ENCODE measurements at places on chromosomes 6 and 20.
A peak's percentile ranks its signal among the peaks of the same experiment; 100 is the strongest.

DNA sequence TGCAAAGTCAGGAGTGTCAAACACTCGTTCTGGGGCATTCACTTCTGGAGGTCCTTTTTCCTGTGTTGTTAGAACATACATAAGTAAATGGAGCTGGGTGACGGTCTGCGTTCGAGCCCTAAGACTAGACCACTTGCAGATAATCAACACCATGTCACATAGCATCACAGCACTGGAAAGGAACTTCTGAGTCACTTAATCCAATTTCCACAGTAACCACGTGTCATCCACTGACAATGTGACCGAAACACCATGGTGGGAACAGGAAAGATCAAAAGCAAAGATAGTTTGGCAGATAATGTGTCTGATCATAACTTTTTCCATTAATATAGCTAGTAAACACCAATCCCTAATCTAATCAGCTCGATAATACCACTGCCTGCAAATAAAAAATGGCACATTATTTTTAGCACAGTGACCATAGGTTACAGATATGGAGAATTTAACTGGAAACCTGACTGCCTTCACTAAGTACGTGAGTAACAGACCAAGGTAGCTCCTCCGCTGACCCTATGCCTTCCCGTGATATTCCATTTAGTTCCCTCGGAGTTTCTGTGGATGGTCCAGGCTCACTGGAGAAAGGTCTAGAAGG, 34.8 kb downstream of the WRNIP1 start:
- peak; percentile 7 for DNase-seq

DNA sequence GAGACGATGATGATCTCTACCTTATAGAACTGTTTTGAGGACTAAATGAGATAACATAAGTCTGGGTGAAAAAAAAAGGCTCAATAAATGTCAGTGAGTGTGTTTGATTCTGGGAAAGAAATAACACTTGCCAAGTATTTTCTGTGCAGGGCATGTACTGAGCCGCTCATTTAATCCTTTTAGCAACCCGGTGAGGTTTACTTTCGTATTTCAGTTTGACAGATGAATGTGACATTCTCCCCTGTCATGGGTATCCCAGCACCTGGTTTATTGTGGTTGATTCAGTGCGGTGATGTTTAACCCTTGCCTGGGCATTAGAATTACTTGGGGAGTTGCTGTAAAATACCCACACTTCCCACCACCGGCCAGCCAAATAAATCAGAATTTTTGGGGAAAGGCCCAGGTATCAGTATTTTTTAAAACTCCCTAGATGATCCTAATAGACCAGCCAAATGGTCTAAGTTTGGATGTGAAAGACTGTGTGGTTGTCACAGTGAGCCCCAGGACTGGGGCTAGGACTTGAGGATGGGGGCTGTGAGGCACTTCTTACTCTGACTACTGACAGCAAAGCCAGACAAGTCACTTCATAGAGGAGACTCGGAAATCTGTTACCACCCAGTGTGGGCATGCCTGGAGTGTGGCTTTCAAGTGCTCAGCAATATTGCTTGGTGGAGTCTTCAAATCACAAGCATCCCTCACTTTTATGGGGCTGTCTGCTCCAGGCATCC, 100.2 kb upstream of the KCNG1 start:
- DNase-seq = no peak

GRCh38 chr6:118768904-118769325, 117.5 kb upstream of the CEP85L start:
- peak; percentile 29 for DNase-seq

DNA sequence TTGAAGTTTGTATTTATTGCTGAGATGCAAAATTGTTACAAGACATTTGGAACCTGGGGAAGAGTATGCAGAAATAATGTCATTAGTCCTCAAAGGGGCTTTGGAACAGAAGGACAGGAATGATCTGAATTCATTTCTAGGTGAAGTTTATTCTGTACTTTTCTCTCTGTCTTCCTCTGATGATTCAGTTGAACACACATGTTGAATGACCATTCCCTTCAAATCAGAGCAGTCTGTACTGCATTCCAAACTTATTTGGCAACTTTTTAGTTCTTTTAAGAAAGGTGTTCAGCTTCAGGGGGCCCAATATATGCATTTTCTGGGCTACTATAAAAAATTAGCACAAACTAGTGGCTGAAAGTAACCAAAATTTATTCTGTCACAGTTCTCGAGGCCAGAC, 213.9 kb upstream of the LAMP5 start:
- DNase-seq = no peak

DNA sequence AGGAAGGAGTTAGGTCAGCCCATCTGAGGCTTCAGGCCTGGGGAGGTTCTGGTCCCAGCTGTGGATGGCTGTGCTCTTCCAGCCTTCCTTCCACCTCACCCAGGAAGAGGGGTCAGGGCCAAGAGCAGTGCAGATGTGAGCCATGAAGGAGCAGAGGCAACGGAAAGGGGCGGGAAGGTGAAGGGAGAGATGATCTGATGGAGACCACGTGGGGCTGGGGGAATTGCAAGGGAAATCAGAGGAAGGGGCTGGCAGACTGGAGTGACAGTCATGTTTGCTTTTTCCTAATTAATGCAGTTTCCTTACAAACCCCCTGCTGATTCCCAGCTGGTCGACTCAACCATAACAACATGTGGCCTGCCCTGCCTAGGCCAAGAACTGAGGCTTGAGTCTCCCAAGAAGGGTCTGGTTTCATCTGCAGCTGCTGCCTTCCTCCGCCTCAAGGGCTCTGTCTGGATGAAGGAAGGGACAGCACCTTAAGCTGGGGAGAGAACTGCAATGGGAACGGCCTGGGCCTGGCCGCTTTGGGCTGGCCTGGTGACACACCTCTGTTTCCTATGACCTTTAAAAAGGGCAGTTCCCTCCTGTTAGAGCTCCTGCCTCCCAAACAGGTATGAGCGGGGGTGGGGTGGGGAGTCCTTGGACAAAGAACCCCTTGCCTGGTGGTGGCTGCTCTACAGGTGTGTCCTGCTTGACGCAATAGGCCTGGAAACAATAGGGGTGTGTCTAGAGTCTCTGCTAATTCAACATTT, 7.8 kb upstream of the MRPS18A start:
- DNase-seq = no peak

GRCh38 chr6:125237764-125238163, 64.0 kb downstream of the HDDC2 start:
- no peak for DNase-seq

GRCh38 chr6:138863321-138863720, 67.4 kb downstream of the ECT2L start:
- no peak for DNase-seq

DNA sequence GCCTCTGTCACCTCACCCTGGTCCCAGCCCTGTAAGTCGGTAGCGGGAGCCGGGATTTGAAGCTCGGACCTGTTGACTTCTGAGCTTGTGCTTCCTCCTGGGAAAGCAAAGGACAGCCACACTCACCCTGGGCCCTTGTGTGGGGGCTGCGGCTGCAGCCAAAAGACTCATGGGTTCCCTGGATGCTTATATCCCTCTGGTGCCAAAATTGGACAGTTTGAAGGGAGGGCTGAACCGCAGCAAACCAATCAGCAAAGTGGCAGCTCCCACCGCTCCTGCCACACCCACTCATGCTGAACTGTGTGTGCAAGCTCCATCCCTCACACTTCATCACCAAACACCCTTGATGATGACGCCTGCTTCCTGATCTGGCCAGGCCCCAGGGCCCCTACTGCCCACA, 3.9 kb upstream of the CCN5 start:
- DNase-seq = no peak

GRCh38 chr6:93453956-93454355, 34.6 kb upstream of the EPHA7 start:
- DNase-seq = no peak

DNA sequence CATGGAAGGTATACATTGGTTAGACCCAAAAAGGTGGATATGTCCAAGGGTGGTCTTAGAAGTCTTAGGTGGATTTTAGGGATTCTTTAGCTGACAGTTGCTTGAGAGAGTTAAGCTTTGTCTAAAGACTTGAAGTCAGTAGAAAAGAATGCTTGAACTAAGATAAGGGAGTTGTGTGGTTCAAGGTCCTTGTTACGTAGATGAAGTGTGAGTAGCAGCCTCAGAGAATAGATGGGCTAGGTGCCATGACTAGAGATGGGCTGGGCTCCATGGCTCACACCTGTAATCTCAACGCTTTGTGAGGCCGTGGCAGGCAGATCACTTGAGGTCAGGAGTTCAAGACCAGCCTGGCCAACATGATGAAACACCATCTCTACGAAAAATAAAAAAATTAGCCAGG, 1.7 kb downstream of the SHLD1 start:
- DNase-seq = no peak

- DNase-seq = no peak
Measured at GRCh38 chr6:1519597-1519996, 90.1 kb upstream of the FOXC1 start.

DNA sequence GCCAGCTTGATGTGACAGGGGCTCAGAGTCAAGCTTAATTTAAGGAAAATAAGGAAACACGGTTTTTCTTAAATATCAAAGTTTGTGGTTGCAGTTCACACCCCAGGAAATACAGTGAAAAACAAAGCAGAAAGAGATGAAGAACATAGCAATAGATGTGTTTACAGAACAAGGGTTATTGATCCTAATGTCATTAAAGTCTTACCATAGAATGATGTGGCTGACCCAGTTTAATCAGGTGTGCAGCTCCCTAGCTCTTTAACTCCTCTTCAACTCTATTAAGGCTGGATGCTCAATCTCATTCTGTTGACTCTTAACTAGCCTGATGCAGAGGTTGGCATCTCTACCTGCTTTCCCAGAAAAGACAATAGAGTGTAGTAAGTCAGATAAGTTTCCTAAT, 7.5 kb upstream of the GTF3C6 start:
- no peak for DNase-seq

GRCh38 chr6:82178077-82178758, 69.3 kb downstream of the IBTK start:
- DNase-seq = no peak

GRCh38 chr6:157967486-157967885, 14.2 kb upstream of the SYNJ2 start:
- DNase-seq = no peak

GRCh38 chr6:34226731-34227586, 9.7 kb upstream of the HMGA1 start:
- DNase-seq = no peak

DNA sequence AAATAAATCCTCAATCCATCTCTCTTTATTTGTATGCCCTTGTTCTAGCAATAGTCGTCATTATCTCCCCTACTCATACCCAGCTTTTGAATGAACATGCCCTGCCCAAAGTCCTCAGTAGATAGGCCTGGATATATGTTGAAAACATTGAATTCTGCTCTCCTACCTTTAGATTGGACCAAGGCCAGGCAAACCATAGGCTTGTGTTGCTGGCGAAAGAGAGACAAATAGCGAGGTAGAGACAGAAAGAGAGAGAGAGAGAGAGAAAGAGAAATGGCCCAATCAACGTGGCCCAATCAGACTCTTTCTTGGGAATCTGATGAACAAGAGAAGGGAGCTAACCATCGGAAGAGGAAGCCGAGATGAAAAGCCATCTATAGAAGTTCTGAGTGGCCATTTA, 45.2 kb downstream of the NEDD9 start:
- no peak for DNase-seq

DNA sequence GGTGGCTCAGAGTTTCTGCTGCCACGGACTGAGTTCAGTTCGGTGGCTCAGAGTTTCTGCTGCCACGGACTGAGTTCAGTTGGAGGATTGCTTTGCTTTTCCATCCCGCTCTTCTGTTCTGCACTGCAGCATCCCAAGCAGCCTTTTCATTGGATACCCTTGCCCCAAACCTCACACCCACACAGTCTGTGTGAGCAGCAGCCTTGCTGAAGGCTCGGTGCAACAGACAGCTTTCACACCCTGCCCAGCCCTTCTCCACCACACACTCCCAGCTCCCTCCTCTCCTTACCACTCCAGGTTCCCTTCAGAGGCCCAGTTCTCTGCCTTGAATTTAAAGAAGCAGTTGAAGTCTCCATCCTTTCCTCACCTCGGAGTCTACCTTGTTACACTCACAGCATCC, 52.5 kb upstream of the CHD6 start:
- DNase-seq = no peak

GRCh38 chr6:158279615-158280014, 32.6 kb upstream of the TULP4 start:
- DNase-seq = no peak

GRCh38 chr6:113856375-113856624, 845 bp upstream of the MARCKS start:
- no peak for DNase-seq

GRCh38 chr20:841568-842546, 8.3 kb downstream of the FAM110A start:
- DNase-seq = no peak

Measured in CD4-positive, alpha-beta T cell treated with Interleukin-17A for 1 hour (primary cell).